ENCODE measurements at places on chromosomes 7 and 10. TPM values are rescaled to one million over a fixed set of nuclear protein-coding genes. Genes with fewer than 3 reads are reported as not detected.

HOXA5 gene
- total RNA-seq: not detected

ANXA8L1 gene
- 1.2 TPM for total RNA-seq

CYP2E1 gene
- 0.69 TPM for total RNA-seq

LRIT1 gene
- not detected for total RNA-seq

BAG3 gene
- total RNA-seq: 151 TPM

C10orf143 gene
- total RNA-seq: 1.3 TPM

LAMB1 gene
- 56.1 TPM for total RNA-seq

ST8SIA6 gene
- total RNA-seq: 7.4 TPM

PON3 gene
- total RNA-seq: 0.77 TPM

PIK3CG gene
- 2.3 TPM for total RNA-seq

RNF133 gene
- 0.47 TPM for total RNA-seq

PITX3 gene
- total RNA-seq: 1.1 TPM

CCZ1 gene
- 43.2 TPM for total RNA-seq

ARHGAP22 gene
- total RNA-seq: 3.4 TPM

AKR1D1 gene
- total RNA-seq: not detected

GDF2 gene
- not detected for total RNA-seq

CYP2W1 gene
- total RNA-seq: not detected

LRRD1 gene
- total RNA-seq: not detected

JCAD gene
- total RNA-seq: 30.4 TPM

WEE2 gene
- not detected for total RNA-seq

TMEM213 gene
- not detected for total RNA-seq

SPAG6 gene
- not detected for total RNA-seq

GALNT17 gene
- total RNA-seq: 57.9 TPM

PDSS1 gene
- total RNA-seq: 5.8 TPM

TRDMT1 gene
- 3.8 TPM for total RNA-seq

CUZD1 gene
- 0.12 TPM for total RNA-seq

RAPGEF5 gene
- total RNA-seq: 11.4 TPM

SNCG gene
- total RNA-seq: 21.2 TPM

SCRN1 gene
- 18.7 TPM for total RNA-seq

KIAA1217 gene
- total RNA-seq: 46.6 TPM

WNT8B gene
- total RNA-seq: not detected

ADAM22 gene
- total RNA-seq: 1.7 TPM

ARMH3 gene
- 49.0 TPM for total RNA-seq

CPA1 gene
- total RNA-seq: not detected

CCL26 gene
- not detected for total RNA-seq

MLXIPL gene
- total RNA-seq: 9.6 TPM

ZNF365 gene
- total RNA-seq: not detected

HABP2 gene
- total RNA-seq: not detected

ASB15 gene
- 96.2 TPM for total RNA-seq

SHLD2 gene
- total RNA-seq: 12.1 TPM

INTS1 gene
- total RNA-seq: 32.0 TPM

CFAP70 gene
- 1.7 TPM for total RNA-seq

CCDC172 gene
- not detected for total RNA-seq

TFEC gene
- total RNA-seq: 2.0 TPM

NKX2-3 gene
- total RNA-seq: not detected

COL1A2 gene
- total RNA-seq: 78.1 TPM
